ENCODE measurements at places on chromosomes 2 and 18.
A peak's percentile ranks its signal among the peaks of the same experiment; 100 is the strongest.

DNA sequence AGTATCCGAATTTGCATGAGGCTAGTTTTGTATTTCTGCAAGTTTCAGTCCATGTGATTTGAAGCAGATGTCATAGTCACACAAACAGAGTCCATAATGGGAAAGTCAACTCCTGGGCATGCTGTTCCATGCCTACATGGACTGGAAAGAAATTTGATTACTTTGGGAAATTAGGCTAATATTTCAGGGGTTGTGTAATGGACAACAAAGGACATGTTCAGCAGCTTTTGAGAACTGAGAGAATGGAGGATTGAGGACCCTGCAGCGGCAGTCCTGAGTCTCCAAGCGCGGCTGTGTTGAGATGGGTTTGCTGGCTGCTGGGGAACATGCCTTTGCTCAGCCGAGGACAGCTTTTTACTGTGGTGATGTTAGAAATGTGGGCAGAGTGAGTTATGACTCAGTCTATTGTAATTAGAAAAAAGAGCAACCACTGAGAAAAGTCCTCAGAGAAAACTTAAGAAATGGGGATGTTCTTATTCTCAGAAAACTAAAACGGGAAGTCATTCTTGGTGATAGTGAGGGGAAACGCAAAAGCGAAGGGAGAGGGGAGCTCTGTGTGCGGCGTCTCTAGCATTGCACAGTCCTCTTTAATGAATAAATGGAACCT, 149.2 kb downstream of the FAM210A start:
- peak; percentile 96 for DNase-seq

DNA sequence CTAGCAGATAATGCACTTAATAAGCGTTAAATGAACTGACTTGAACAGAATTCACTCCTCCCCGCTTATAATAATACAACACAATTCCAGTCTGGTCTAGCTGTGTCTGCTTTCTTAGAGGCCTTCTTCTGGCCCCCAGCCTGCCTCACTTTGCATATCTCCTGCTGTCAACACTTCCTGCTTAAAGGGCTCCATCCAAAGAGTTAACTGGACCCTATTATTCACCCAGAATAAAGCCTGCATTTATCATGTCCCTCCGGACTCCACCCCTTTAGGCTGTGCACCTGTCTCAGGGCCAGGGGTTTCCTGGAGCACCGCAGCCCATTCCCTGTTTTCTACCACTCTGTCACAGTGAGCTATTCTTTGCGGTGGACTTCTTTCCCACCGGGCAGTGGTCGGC, 292.8 kb upstream of the FBXO11 start:
- DNase-seq: no peak

DNA sequence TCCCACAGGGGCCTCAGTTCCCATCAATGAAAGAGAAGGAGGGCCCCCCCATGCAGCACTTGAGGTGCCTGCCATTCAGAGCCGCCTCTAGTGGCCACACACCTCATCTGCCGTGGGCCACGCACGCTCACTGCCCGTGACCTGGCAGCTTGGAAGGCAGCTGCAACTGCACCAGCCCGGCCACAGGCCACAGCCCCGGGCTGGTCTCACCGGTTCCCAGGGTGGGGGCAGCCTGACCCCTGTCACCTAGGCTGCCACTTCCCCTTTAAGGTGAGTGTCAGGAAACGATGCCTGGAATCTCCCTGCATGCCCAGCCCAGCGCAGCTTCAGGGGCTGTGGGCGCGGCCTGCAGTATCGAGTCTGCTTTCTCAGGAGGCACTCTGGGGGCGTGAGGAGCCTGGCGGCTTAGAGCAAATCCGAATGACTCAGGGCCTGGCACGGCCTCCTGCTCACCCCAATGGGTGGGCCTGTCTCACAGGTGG, 2.6 kb downstream of the MAB21L4 start:
- no peak for DNase-seq

DNA sequence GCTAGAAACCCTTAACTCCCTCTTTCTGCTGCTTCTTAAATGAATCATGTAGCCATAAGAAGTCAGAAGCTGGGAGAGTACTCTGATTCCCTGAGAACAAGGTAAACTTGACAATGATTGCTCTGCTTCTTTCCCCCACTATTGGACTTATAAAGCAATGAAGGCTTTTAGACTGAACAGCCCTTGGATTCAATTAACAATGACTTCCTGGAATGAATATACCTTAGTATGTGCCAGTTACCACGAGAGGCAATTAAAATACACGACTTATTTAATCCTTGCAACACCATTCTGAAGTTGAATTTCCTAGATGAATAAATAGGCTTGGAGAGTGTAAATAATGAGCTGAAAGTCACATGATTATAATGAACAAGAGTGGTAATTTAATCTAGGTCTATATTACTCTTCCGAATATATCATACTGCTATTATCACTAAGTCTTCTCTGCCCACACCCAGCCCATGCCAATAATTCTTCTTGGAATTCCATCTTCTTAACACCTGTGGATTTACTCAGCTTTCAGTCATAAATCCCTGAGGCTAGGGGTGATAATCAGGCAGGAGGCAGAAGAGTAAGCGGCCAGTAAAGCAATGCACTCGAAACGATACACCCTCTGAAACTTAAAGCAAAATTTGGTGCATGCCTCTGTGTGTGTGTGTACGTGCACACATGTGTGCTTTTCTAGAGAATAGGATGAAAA, 170.2 kb downstream of the ATAD2B start:
- no peak for DNase-seq

DNA sequence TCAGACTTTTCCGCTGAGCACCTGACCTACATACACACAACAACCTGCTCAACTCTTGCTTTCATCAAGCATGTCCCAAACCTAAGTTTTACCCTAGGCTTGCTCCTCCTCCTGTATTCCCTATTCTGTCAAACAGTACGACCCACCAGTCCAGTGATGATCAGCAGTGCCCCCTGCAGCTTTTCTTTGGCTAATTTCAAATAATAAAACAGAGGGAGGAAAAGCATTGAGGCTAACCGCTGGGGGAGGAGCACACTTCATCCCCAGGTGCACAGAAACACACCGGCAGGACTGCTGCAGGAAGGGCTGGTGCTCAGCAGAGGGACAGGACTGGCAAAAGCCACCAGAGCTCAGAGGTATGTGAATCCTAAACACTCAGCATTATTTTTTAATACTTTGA, 21.2 kb downstream of the E2F6 start:
- no peak for DNase-seq
